ENCODE measurements at places on chromosomes 7 and 10. TPM values are rescaled to one million over a fixed set of nuclear protein-coding genes. Genes with fewer than 3 reads are reported as not detected.
A peak's percentile ranks its signal among the peaks of the same experiment; 100 is the strongest.

Gene LLCFC1
- total RNA-seq, result not detected

Gene TIMM23
- total RNA-seq, result 117 TPM

Gene SLC16A12
- 1.6 TPM for total RNA-seq

Gene ZNF239
- 12.7 TPM for total RNA-seq

GRCh38 chr7:121941830-121942229, 68.9 kb downstream of the PTPRZ1 start:
- DNase-seq, result no peak

- no peak for DNase-seq
Observed at GRCh38 chr7:98162758-98163157, 48.5 kb upstream of the BHLHA15 start.

DNA sequence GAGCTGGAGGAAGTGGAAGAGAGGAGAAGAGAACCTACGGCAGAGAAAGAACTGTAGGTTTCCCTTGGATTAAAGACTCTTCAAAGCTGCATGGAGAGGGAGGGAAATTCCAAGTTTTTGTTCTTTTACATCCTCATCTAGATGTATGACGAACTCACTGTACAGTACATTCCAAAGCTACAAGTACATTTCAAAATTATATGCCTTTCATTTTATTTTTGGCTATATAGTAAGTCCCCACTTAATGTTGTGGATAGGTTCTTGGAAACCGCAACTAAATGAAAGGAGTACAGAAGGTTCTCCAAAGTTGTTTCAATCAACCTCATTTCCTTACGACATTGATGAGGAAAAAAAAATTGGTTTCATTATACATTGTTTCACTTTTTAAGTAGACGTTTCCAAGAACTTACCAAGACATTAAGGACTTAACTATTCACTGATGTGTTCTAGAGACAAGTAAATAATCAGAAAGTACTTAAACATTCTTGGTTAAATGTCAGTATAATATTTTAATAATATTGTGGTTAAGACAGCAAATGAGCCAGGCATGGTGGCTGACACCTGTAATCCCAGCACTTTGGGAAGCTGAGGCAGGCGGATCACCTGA, 16.1 kb upstream of the JMJD1C start:
- DNase-seq, result peak; percentile 30

GRCh38 chr7:100476903-100477870, 1.8 kb downstream of the TSC22D4 start:
- no peak for DNase-seq

DNA sequence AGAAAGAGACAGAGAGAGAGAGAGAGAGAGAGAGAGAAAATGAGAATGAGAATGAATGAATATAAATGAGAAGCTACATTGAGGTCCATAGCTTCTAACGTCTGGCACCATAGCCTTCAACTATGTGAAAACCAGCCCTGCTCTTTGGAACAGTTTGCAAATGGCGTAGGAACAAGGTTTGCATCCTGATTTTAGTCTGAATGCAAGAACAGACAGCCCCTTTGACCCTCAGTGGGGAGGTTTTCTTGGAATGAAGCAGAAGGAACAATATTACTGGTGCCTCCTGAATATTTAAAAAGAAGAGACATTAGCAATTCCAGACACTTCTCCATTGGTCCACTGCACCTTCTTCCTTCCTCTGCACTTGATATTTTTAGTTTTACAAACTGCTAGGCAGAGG, 23.0 kb downstream of the LHPP start:
- no peak for DNase-seq

All from IMR-90 (cell line).